ENCODE measurements at places on chromosomes 12 and 14.

GRCh38 chr14:59224341-59224740 is 35.9 kb downstream of the DAAM1 start:
- DNase-seq: no peak

- DNase-seq: no peak
Observed at GRCh38 chr14:104319491-104320241, 181.3 kb downstream of the KIF26A start.

DNA sequence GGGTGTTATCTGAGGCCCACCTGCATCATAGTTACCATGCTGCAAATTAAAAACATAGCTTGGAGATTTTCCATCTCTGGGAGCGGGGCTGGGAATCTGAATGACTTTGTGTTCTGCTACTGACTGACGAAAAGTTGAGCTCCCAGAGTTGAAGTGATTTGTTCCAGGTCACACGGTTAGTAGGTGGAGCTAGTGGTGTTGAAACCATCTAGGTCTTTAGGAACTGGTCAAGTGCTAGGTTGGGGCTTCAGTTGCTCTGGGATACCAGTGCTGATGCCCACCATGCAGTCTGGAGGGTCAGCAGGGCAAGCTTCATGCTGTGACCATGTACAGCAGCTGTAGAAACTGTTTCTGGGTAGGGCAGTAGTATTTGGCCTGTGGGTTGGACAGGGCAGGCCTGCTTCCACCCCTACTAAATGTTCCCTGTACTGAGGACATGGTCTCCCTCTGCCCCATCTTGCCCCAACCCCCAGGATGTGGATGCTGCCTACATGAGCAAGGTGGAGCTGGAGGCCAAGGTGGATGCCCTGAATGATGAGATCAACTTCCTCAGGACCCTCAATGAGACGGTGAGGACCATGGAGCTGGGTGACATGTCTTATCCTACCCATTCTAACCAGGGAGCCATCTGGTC is 5.3 kb downstream of the KRT7 start:
- DNase-seq: no peak

GRCh38 chr12:110266980-110267620 is 13.9 kb upstream of the ATP2A2 start:
- peak; percentile 58 for DNase-seq

GRCh38 chr12:56537546-56537945 is 15.9 kb downstream of the RBMS2 start:
- DNase-seq: no peak

DNA sequence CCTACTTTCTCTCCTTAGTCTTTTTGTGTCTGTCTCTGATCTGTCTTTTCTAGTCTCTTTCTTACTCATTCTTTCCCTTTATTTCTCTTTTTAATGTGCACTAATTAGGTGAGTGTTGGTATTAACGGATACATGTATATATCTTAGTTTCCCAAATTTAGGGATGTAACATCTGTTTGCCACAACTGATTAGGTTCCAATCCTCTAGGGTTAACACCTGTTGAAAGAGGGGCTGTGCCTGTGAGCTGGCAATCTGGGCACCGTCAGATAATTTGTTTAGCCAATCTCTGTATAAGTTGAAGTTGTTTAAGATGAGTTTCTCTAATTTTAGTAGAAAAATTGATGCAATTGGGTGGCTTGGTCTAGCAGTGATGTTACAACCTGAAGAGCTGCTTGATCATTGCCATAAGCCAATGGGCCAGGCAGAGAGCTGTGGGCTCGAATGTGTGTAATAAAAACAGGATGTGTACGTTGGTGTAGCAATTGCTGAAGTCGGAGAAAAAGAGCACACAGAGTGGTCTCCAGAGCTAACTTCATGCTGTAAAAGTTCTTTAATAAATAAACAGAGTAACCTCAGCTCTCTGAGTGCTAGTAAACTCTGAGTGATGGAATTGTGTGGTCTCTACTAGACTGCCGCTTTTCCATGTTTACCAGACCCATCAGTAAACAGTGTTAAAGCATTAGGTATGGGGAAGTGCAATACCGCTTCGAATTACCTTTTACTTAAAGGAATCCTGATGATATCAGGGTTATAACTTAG is 18.3 kb upstream of the LYZ start:
- DNase-seq: no peak

DNA sequence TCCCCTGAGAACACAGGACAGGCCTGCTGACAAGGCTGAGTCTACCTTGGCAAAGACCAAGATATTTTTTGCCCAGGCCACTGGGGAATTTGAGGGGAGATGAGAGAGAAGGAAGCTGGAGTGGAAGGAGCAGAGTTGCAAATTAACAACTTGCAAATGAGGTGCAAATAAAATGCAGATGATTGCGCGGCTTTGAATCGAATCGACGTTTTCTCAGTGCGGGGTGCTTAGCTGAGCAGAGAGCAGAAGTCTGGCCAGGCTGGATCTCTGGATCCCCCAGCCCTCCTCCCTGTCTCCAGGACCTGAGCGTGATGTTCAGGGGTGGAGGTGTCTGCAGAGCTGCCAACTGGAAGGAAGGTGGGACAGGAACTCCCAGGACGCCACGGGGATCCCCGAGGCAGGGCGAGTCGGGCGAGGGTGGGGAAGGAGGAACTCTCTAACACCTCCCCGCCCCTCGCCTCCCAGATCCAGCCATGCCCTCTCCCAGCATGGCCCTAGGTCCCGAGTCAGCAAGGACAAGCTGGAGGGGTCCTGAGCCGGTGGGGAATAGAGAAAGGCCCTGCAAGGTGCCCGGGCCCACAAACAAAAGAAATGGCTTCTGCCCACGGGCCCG is 527 bp upstream of the CARMIL3 start:
- no peak for DNase-seq

- no peak for DNase-seq
Observed at GRCh38 chr12:8123124-8123912, at the start of gene CLEC4A. CLEC4A (plus strand) TSS chr12:8123617; CDS start chr12:8123879, 262 bp downstream.

DNA sequence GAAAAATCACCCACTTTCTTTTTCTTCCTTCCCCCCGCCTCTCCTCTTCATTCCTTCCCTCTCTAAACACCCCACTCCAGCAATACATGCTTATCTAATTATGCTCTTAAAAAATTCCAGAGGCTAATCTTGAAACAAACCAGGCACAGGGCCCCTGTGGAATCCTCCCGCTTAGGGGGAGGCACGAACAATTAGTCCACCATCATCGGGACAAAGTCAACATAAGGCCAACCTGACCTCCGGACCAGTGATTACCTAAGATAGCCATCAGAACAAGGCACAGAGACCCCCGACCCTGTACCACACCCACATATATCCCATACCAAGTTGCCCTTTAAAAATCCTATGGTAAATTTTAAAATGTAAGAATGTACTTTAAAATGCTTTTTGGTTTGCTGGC is 47.1 kb downstream of the KIF21A start:
- no peak for DNase-seq

DNA sequence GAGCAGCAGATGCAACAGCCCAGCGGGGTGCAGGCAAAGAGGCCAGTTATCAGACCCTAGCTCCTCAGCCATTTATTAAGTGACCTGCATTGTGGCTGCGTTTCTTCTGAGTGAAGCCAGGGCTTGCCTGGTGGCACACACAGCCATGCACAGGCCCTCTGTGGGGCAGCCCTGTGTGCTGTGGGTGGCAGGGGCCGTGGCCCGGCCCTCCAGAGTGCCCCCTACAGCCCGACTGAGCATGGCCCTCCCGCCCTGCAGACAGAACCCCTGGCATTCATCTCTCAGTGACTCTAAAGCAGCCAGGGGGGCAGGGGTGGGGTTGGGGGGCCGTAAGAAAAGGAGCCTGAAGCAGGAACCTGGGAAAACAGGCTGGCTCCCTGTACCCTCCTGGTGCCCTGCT is 226.0 kb upstream of the PWP1 start:
- DNase-seq: no peak

DNA sequence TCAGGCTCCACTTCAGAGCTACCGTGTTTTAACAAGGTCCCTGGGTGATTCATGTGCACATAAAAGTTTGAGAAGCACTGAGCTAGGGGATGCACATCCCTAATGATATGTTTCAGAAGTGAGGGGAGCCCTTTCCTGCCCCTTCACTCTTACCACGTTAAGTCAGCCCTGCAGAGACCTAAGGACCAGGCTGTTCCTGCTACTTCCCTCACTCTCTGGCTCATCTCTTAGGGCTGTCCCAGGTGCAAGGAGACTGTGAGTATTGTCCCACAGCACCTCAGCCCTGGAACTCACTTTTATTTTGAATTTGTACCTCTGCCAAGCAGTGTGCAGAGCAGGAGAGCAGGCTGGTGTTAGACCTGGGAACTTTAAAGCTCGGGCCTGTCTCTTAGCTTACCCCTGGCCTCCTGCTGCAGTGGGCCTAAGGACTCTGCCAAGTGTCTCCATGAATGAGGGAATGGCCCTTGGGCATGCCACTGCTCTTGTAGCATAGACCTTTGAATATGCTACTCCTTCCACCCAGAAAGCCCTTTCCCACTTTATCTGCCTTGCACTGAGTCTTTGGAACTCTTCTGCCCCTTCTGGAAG is 11.0 kb upstream of the SUSD6 start:
- no peak for DNase-seq

GRCh38 chr12:66599816-66600215 is 79.1 kb downstream of the GRIP1 start:
- peak; percentile 54 for DNase-seq

DNA sequence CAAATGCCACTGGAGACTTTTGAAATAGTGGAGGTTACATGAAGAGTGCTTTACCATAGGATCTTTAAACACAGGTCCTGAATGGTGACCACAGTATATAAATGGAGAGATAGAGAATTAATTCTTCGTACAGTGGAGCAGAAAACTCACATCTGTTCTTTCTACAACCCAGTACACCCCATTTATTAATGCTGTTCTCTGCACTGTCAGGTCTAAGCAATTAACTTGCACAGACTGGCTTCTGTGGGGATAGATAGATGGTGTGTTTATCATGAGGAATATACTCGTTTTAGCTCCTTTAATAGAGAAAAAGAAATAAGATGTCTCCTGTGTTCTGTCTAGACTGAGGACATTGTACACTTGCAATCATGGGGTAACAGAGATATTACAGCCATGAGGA is 494.3 kb downstream of the TRHDE start:
- no peak for DNase-seq

DNA sequence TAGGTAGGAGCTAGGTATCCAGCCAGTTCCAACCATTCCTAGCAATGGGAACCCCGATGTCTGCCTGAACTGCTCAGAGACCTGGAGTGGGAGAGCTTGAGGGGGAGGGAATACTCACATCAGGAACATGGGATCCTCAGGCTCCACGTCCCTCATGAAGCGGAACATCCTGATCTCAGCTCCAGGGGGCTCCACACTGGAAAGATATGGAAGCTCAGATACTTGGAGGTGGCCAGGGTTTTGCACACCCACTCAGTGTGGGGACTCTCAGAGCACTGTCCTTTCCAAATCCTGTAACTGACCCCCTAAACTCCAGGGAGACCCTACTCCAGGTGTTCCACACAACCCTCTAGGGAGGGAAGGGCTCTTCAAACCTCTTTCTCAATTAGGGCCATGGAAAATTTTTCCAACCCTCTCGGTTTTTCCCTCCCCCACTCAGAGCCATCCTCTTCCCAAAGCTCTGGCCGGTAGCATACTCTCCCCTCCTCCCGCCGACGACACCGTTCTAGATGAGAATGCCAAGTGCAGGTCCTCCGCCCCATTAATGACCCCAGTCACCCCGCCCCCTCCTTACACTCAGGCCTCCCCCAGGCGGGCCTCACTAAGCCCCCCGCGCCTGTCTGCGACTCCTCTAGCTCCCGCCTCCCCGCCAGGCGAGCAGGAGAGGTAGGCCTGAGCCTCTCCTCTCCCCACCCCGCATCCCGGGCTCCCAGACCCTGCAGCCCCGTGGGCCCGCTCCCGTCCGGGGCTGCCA is 597 bp downstream of the MLF2 start:
- DNase-seq: no peak

DNA sequence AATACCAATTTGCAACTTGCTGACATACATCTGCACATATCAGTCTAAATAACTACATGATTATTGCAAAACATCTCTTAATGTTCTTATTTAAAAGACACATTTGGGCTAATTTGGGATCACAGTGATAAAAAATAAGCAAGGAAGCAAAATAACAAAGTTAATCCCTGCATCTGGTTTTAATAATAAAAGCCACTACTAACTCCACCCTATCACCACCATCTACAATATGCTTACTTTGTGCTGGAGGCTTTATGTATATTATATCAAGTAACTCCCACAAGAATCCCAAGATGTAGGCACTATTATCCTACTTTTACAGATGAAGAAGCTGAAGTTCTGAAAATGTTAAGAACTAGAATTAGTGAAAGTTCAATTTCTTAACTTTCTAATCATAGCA is 45.7 kb downstream of the TAOK3 start:
- no peak for DNase-seq

DNA sequence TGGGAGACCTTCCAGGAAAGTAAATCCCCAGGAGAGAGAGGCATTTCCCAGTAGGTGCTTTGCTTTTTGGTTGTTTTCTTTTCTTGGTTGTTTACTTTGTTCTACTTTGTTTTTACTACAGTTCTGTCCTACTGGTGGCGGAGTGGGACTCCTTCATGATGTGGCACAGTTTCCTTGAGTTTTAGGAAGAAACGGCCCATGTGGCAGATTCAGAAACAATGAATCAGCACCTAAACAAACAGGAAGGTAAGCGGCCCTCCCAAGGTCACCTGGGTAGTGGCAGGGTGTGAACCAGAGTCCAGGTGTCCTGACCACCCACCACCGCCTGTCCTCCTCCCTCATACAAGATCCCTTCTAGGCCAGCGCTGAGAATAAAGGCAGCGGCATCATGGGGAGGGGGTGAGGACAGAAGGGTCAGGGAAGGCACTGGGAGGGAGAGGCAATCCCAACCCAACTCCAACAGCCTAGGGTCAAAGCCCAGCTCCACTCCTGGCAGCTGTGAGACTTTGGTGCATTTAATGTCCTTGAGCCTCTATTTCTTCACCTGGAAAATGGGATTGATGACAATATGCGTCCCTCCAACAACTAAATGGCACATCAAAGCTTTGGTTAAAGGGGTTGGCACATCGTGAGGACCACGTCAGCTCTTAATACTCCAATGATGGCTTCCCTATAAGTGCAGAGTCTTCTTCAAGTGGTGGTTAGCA is 111.5 kb upstream of the BCL2L14 start:
- no peak for DNase-seq

DNA sequence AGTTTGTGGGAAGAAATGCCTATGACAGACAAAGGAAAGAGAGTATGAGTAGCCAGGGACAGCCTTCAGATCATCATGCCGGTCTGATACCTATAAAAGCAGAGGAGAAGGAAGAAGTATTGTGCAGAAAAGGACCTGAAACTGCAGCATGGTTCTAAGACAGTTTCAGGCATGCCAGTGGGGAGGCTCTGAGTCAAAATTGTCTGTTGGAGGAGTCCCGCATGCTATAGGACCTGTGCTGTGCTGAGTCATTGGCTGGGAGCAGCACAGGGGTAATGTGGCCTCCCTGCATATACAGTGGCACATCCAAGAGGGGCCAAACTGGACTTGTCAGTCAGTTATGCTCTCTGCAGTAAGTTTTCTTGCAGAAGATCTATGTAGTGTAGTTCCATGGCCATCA is 40.7 kb downstream of the NEUROD4 start:
- DNase-seq: no peak

GRCh38 chr12:67459173-67459572 is 189.4 kb upstream of the DYRK2 start:
- no peak for DNase-seq

- DNase-seq: no peak
Observed at GRCh38 chr12:50057896-50058670, 687 bp downstream of the ASIC1 start.
